ENCODE measurements at places on chromosomes 11 and 22.

- DNase-seq: peak; percentile 44
Observed at GRCh38 chr11:299951-300735, 817 bp upstream of the IFITM5 start.

DNA sequence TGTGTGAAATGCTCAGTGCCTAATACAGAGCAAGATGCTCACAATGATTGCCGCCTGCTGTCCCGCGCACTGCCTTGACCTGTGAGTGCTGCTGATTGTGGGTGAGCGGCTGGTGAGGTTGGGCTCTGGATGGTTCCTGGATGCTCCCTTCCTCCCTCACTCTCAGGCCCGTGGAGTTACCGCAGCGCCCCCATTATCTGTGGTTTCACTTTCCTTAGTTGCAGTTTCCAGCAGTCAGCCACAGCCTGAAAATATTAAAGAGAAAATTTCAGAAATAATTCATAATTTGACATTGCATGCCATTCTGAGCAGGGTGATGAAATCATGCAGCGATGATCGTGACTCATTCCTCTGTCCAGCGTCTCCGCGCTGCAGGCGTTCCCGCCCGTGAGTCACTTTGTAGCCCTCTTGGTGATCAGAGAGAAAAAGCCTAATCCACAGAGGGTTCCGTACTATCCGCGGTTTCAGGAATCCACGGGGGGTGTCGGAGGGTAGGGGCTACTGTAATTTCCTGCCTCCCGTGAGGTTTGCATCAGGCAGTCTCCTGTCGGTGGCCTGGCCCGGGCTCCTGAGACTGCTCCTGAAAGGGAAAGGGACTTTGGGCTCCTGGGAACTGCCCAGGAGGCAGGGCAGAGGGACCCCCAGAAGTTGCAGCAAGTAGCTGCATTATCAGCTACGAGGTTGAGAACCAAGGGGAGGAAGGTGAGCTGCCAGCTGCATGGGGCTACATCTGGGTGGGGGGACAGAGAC is 10.6 kb downstream of the RPL3 start:
- DNase-seq: no peak

DNA sequence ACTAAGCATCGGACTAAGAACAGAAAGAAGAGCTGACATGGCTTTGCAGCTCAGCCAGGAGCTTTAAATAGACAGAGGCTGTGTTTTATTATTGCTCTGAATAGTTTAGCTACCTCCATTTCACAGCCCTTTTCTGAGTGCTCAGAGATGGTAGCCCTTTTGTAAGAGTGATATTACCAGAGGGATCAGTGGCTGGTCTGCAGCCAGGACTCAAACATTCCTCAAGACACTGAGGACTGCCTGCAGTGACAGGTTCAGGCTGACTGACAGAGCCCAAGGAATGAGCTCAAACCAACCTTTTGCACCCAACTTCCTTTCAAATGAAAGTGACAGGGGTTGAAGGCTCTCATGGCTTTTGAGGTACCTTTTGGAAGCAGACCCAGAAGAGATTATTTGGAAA is 189.0 kb downstream of the DDX10 start:
- DNase-seq: peak; percentile 18

- DNase-seq: no peak
Observed at GRCh38 chr11:64933935-64934681, 1.6 kb downstream of the GPHA2 start.

GRCh38 chr22:34135749-34136148 is 215.5 kb upstream of the LARGE1 start:
- DNase-seq: no peak

DNA sequence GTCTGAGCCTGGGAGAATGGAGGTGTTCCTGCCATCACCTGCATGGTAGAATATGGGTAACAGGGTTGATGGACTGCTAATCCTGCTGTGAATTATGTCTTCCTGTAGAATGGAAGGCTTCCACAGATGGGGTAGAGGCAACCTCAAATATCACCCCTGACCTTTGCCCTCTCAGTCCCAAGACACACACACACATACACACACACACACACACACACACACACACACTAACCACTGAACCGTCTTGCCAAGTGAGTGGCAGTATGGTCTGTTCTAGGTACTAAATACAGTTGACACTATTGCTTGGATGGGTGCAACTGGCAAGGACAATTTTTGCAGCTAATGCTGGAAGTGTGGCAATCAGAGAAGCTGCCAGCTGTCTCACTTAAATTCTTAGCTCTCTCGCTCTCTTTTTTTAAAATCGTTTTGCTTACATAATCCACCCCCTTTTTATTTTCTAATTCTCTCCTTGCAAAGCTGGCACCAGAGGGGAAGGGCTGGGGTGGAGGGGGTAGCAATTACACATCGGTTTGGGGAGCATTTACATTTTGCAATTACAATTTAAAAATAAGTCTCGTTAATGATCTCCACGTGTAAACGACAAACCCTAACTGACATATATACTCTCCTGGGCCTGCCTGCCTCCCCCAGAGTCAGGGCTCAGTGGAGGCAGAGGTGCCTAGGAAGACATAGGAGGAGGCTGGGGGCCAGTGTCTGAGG is 162.6 kb downstream of the FEZ1 start:
- DNase-seq: no peak

DNA sequence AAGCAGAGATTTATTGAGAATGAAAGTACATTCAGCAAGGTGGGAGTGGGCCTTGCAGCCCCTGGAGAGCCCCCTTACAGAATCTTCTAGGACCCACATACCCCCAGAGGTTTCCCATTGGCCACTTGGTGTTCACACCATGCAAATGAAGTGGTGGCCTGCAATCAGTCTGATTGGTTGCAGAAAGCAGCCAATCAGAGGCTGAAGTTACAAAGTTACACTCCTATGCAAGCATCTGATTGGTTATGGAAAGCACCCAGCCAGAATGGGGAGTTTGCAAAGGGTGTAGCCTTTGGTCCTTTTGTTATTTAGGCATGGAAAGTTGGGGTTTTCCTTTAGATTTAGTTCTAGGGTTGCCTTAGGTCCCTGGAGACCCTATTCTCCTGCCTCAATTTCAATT is 34.9 kb downstream of the UVRAG start:
- DNase-seq: no peak

DNA sequence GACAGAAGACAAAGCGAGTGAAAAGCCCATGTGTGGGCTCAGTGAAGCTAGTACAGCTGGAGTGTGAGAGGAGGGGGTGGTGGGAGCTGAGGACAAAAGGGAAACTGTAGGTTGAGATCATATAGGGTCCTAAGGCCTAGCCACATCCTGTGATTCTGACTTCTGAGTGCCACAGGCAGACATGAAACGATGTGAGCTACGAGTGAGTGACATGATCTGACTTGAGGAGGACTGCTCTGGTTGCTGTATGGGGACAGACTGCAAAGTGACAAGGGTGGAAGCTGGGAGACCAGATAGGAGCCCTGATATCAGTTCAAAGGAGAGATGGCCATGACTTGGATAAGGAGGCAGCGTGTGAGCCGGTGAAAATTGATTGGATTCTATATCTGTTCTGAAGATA is 85.4 kb downstream of the MICAL2 start:
- no peak for DNase-seq

GRCh38 chr11:97968071-97968470 is 1052.7 kb upstream of the CNTN5 start:
- no peak for DNase-seq

DNA sequence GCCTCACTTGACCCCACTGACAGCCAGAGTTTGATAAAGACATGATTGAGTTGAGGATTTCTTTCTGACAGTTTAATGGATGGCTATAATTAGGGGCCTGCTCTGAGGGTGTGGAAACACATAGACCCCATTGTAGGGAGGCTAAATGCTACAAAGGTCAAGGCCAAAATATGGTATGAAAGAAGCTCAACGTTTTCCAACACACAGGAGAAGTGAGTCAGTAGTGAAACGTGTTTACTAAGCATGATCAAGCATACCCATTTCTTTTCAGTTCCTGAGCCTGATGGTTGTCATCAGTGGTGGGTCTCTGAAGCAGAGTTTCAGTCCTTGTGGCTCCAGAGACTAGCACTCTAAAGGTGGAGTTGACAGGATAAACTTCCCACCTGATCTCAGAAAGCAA is 69.7 kb downstream of the SNX19 start:
- no peak for DNase-seq

GRCh38 chr22:23453277-23453676 is 126.8 kb downstream of the IGLL1 start:
- DNase-seq: no peak

DNA sequence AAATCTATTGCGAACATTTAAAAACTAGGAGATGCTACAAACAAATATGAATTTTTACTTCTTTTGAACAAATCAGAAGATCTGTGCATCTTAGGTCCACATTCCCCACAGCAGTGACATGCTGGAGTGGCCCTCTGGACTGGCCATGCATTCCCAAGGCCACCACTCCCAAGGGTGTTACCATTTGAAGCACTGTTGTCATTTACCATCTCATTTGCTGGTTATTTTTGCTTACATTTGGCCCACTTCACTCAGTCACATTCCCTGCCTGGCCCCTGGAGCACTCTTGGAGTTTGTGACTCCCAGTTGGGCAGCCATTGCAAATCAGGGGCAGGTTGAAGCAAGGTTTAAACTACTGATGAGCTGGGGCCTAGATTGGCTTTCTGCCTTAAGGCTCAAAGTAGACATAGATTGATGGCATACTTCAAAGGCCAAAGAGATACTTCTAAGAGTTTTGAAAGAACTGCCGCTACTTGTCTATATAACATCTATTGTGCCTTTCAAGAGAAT is 8.5 kb upstream of the ZNRF3 start:
- no peak for DNase-seq

DNA sequence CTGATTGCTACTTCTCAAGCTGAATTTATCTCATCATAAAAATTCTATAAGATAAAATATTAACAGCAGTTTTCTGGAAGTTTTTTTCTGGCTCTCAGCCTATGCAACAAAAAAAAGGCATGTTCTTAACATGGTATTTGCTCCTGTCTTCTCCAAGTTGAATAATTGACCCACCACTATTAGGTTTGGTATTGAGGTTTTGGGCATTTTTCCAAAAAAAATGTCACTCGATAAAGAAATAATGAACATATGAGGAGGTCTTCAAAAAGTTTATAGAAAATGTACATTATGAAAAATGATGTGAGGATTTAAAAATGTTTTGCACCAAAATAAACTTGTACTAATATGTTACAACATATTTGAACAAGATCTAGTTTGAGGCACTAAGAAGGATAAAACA is 808.6 kb upstream of the RAG2 start:
- DNase-seq: no peak

DNA sequence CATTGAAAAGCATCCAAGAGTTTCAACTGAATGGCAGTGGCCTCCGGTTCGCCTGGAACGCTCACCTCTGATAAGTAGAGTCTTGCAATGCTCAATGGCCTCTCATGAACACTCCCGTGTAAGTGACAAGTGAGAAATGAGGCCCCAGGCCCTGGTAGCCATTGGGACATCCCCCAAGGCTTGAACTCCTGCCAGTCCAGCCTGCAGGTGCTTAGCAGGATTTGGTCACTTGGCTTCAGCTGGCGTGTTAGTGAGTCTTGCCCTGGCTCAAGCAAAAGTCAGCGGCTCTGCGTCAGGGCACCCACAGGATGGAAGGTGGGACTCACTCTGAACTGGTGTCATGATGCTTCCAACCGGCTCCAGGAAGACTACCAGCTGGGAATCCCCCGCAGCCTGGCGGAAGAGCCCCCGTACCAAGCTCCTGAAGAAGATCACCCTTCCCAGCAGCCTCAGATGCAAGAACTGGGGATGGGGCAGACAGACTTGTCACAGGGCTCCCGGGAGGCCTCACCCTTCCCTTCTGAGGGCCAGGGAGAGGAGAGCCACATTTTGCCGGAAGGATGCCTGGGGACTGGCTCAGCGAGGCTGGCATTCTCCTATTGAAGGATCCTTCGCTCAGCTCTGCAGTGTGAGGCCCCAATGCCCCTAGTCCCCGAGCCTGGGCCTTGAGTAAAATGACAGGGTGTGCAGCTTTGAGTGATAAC is 19.3 kb downstream of the MB start:
- DNase-seq: no peak

GRCh38 chr22:33204408-33204807 is 146.2 kb upstream of the SYN3 start:
- DNase-seq: no peak

- no peak for DNase-seq
Observed at GRCh38 chr22:24153353-24153752, 27.9 kb upstream of the SUSD2 start.

DNA sequence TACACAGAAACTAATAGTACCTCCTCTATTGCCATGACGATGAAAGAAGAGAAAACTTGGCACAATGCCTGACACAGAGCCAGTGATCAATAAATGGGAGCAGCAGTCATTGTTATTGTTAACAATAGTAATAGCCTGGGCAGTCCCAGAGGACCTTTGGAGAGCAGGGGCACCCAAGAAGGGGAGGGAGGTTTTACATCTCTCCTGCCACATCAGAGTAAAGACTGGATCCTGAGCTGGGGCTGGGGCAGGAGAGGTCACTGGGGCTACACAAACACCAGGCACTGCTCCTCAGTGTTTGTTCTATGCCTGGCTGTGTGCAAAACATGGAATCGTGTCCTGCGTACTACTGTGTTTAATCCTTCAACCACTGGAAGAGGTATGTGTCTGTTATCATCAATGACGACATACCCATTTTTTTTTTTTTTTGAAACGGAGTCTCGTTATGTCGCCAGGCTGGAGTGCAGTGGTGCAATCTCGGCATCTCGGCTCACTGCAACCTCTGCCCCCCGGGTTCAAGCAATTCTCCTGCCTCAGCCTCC is 25.0 kb upstream of the CREB3L1 start:
- DNase-seq: no peak

DNA sequence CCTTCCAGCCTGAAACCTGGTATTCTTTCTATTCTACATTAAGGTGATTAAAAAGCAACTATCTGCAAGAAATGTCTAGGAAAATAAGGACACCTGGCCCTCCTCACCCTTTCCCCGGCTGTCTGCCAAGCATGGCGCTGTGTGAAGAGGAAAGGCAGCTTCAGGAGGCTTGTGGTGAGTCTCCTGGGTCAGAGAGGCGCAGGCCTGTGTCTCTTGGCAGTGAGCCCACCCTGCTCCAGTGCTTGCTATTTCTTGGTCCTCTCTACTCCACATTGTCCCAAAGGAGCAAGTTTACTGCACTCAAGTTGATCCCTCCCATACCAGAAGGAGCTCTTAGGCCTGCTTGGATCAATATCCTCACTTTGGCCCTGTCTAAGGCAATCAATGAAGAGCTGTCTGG is 520.7 kb upstream of the B3GAT1 start:
- peak; percentile 62 for DNase-seq

GRCh38 chr11:40921246-40921645 is 538.2 kb downstream of the LRRC4C start:
- DNase-seq: no peak
